ENCODE measurements at places on chromosomes 4 and X.

GRCh38 chr4:123206016-123206415 is 190.6 kb upstream of the SPRY1 start:
- no peak for DNase-seq

- no peak for DNase-seq
These were observed 55.2 kb downstream of the TRIML1 start for GRCh38 chr4:188194421-188194820.

- no peak for DNase-seq
These were observed 63.5 kb downstream of the PDK3 start for GRCh38 chrX:24528605-24529004.

- no peak for DNase-seq
These were observed 54.4 kb downstream of the SOD3 start for GRCh38 chr4:24849756-24850155.

GRCh38 chr4:38856524-38857337 is at the start of gene TLR6:
TSS of gene TLR6 (minus strand) at chr4:38856817. CDS start at chr4:38829473, 27,344 bp downstream.
- DNase-seq = peak; percentile 14

DNA sequence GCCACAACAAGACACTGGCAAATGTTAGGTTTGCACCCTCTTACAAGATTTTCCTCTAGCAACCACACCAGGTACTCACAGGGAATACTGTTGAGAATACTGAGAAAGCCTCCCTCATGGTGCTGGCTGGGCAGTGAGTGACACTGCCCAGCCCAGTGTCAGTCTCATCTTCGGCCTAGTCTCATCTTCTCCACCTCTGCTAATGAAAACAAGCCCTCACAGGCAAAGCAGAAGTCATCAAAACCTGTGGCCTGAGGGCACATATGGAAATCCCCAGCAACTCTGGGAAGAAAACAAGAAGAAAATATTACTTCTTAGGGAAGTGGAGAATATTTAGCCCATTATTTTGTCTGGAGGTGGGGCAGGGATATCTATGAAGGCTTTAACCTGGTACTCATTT is 7.9 kb upstream of the ADAM29 start:
- DNase-seq = no peak

GRCh38 chr4:153799694-153800074 is 10.8 kb upstream of the SFRP2 start:
- DNase-seq = no peak

GRCh38 chr4:6755088-6755753 is 27.3 kb upstream of the KIAA0232 start:
- DNase-seq = no peak

- no peak for DNase-seq
These were observed 52.5 kb upstream of the ANTXR2 start for GRCh38 chr4:80125252-80126177.

DNA sequence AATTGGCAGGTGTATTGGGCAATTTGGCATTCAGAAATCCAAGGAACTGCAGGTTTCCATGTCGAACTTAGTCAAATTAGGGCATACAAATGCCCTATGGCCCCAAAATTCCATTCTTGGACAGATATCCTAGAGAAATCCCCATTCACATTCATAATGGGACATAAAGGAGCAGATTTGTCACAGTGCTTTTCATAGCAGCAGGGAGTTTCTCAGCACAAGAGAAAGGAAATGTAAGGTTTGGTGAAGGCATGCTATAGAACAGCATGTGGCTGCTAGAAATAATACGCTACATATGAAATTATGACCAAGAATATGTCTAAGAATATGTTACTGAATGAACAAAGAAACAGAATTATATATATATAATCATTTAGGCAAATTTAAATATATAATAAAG is 437.5 kb upstream of the BOD1L1 start:
- DNase-seq = no peak

DNA sequence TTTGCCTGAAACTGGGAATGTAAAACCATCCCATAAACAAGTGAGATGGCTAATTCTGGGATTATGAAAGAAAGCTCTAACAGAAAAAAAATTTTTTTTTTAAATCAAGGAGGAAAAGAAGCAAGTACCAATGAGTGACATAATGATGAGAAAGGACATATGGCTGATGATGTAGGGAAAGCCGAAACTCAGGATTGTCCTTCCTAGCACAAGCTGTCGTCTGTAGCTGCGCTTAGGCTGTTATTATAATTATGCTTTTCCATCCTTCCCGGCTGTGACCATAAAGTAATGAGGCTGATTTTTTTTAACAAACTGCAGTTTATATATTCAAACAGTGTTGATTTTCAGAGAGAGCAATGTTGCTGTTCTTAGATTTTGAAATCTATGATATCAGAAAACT is 209.8 kb upstream of the NOCT start:
- no peak for DNase-seq

- peak; percentile 5 for DNase-seq
These were observed 219.7 kb downstream of the DCLK2 start for GRCh38 chr4:150297861-150298474.

DNA sequence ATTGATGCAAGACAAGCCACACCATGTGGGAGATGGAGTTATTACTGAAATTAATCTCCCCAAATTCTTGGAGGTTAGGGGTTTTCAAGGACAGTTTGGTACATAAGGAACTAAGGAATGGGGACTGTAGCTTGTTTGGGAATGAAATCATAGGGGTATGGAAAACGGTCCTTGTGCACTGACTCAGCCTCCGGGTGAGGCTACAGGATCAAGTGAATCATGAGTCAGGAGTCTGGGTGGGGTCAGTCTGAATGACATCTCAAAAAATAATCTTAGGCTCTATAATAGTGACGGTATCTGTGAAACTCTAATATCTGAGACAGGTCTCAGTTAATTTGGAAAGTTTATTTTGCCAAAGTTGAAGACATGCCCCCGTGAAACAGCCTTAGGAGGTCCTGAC is 128.5 kb upstream of the CYSLTR1 start:
- DNase-seq = no peak

GRCh38 chr4:100042235-100042634 is 92.2 kb upstream of the H2AZ1 start:
- no peak for DNase-seq

DNA sequence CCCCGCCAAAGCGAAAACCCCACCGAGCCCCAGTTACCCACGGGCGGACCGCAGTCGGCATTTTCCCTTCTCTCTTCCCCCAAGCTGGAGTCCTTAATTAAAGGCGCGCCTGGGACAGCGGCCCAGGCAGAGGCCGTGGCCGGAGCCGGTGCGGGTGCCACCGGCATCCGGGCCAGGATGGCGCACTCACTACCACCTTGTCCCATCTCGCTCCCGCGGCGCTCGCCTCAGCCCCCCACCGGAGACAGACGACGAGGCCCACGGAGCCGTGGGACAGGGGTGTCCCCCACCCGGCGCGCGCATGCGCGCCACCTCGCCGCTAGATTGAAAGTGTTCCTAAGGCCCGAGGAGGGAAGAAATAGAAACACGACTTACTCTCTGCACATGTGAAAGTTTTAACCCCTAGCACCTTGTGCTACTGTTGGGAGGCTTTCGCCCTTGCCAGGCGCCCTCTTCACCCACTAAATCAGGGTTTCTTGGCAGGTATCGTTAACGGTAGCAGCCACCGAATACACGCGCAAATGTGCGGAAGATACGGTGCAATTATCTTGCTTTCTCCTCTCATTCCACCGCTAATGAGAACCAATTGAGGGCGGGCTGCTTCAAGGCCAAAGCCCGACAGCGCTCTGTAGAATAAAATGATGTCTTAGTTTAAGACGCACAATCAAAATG is 64.3 kb upstream of the CCDC160 start:
- no peak for DNase-seq

DNA sequence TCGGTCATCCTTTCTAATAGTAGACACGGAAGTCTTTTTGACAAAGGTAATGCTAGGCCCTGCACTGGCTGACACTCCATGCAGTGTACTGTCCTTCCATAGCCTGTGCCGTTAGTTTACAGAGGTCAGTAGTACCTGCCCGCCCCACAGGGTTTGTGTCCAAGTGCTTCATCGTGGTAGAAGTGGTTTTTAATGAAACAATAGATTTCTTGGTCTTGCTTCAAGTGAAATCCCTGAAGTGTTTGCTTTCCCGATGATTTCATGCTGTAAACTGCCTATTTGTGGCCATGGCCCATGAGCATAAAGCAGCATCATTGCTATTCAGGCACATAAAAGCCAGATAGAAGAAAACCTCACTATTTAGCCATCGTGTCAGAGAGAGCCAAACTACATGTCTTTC is 139.3 kb downstream of the GPR143 start:
- DNase-seq = no peak

DNA sequence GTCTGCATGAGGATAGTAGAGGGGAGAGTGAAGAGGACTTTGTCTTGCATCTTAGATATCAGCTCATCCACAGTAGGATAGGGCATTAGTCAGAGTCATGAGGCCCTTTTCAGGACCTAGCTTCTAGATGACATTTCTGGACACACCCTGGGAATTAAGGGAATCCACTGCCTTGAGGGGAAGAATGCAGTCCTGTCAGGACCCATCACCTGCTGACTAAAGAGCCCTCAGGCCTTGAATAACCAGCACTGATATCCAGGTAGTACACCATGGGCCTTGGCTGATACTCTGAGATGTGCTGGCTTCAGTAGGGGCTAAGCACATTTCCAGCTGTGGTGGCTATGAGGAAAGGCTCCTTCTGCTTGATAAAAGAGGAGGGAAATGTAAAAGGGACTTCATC is 134.4 kb downstream of the EDA2R start:
- no peak for DNase-seq

GRCh38 chr4:57191523-57192034 is 81.4 kb upstream of the IGFBP7 start:
- peak; percentile 47 for DNase-seq

GRCh38 chr4:159266981-159267868 is 164.3 kb downstream of the RAPGEF2 start:
- DNase-seq = no peak

DNA sequence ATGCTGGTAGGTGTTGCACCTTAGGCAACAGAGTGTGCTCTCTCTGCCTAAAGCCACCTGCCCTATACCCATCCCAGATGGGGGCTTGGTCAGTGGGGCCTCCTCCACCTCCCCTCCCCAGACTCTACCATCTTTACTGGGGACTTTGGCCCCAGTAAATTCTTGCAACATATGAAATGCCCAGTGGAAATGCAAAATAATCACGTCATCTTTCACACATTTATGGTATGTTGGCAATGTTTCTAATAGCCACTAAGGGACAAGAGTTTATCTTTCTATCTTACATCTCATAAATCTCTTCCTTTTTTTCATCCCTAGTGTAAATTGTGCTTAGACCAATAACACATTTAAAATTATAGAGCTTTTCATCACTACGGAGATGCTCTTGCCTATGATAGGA is 103.0 kb upstream of the MAML3 start:
- no peak for DNase-seq

GRCh38 chr4:74772106-74772505 is 22.2 kb downstream of the BTC start:
- no peak for DNase-seq

DNA sequence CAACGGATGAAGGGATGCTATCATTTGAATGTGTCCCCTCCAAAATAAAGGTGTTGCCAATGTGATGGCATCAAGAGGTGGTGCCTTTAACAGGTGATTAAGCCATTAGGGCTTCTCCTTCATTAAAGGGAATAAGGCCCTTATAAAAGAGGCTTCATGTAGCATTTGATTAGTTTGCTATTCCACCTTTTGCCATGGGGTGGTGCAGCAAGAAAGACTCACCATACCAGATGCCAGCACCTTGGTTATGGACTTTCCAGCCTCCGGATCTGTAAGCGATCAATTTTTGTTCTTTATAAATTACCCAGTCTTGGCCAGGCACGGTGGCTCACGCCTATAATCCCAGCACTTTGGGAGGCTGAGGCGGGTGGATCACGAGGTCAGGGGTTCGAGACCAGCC is 7.9 kb upstream of the SLC25A43 start:
- DNase-seq = no peak

GRCh38 chrX:107571296-107571998 is 56.9 kb upstream of the PRPS1 start:
- DNase-seq = no peak

GRCh38 chr4:152415980-152416379 is 119.9 kb downstream of the FBXW7 start:
- DNase-seq = no peak

GRCh38 chr4:602559-602942 is 22.8 kb upstream of the PDE6B start:
- peak; percentile 31 for DNase-seq

GRCh38 chr4:186704057-186704456 is 19.6 kb downstream of the FAT1 start:
- DNase-seq = no peak

DNA sequence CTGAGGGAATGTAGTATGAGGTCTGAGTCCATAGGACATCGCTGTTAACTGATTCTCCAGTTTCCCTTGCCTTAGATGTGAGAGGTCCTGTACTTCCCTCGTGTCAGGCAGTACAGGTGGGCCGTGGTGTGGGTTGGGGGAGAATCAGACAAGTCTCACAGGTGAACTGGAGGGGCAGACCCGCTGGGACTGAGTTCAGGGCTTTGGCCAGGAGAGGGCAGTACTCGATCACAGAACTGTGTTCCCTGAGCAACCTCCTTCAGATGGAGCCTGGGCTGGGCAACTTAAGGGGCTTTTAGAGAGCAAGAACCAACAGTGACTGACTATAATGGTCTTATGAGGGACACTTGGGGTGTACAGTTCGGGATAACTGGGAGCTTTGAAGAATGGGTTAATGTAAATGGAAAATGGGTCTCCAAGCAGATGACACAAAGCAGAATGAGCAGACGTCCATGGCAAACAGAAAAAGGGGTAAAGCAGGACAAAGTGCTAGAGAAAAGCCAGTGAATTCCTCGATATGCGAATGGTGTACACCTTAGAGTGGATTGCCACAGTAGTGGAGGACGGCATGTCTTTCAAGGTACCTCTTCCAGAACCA is 83.6 kb downstream of the CCNG2 start:
- peak; percentile 47 for DNase-seq

DNA sequence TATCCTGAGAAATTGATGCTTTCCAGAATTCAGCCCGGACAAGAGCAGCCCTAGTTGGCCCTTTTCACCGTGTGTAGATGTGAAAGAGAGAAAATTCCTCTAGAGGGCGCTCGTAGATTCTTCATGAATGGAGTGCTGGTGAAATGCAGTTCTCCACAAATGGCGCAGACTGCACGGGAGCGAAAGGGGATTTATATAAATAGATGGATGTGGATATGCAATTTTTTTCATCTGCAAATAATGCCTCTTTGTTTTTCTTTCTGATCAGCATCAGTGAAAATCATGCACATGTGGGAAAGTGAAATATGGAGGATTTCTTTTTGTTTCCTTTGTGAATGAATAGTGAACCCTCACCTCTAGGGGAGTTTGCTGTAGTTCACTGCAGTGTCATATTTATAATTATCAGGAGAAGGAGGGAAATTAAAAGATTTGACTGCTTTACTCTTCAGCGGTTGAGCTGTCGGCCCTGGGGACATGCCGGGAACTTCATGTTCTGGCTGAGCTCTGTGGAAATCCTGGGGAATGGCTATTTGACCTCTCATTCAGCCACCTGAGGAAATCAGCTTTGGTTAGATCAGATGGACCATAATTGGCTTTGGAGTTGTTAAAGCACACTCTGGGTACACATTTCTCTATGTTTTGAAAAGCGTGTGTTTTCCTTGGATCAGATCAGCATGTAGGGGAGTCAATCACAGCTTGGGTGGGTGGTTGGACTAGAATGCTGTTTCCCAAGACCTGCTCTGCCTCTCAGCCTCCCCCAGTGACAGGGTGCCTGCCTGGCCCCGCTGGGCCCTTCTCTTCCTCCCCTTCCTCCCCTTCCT is 115.0 kb upstream of the SHISA3 start:
- peak; percentile 47 for DNase-seq

- no peak for DNase-seq
These were observed 14.2 kb upstream of the IL3RA start for GRCh38 chrX:1322393-1322792.
